Heart right ventricle (tissue), 16 donors: ENCODE measurements at places on chromosomes 5 and 9.
A peak's percentile ranks its signal among the peaks of the same experiment; 100 is the strongest.

GRCh38 chr5:138024117-138024516, 8.8 kb downstream of the FAM13B start:
- DNase-seq: no peak
- no peaks in the 10 kb centered on the region for H3K27me3 ChIP-seq
- peaks cover 19% of the 10 kb centered on the region for H3K36me3 ChIP-seq
- H3K27ac ChIP-seq: no peak overlapping the region

DNA sequence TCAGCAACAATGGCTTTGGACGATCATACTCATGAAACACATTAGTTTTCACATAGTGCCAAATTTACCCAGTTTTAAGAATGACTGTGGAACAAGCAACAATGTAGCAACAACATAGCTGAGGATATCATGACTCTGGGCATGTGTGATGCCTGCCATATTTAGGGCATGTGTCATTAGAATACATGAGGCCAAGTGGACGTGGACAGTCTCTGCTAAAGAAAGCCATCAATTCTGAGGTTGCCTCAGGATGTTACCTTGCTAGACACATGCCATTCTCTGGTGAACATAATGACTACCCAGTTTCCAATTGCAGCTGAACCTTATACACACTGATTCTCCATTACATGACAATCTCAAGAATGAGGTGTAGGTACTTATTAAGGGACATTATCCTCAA, 103.3 kb upstream of the ADAMTS19 start:
- no peaks in the 10 kb centered on the region for H3K36me3 ChIP-seq
- H3K27ac ChIP-seq: no peak overlapping the region
- no peaks in the 10 kb centered on the region for H3K4me1 ChIP-seq
- H3K4me3 ChIP-seq: no peak overlapping the region

DNA sequence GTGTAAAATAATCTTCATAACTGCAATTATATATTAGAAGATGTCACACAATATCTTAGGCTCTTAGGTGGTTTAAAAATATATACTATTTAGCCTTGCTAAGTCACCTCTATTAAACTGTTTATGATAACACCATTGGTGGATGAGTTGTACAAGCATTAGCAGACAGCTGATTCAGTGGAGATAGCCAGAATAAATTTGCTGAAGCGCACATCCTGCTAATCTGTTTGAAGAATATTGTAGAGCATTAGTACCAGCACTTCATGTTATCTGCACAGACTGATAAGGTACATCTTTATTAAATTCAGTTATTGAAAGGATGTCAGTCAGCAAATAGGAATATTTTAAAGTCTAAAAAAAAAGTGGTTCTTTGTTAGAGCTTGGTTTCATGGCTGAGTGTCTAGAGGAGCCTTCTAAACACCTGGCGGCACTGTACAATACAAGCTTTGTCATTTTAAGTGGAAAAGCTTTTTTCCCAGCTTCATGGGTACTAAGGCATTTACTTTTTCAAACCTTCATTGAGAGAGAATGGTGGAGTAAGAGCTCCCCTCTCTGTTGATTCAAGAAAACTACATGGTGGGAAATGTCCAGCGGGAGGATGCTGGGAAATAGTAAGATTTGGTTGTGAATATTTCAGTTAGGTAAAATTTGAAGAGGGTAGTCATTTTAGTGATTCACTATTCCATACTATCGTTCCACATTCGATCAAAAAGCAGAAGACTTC, 275.1 kb downstream of the SLF1 start:
- DNase-seq: no peak
- no peak overlapping the region for H3K27ac ChIP-seq
- no peak overlapping the region for H3K4me3 ChIP-seq

GRCh38 chr9:27176971-27177370, 67.9 kb downstream of the TEK start:
- no peaks in the 10 kb centered on the region for H3K36me3 ChIP-seq
- H3K4me1 ChIP-seq: peaks cover 23% of the 10 kb centered on the region
- H3K27me3 ChIP-seq: no peaks in the 10 kb centered on the region
- no peak overlapping the region for H3K4me3 ChIP-seq
- no peak for DNase-seq

- no peak overlapping the region for H3K4me3 ChIP-seq
- H3K4me1 ChIP-seq: no peaks in the 10 kb centered on the region
- H3K36me3 ChIP-seq: no peaks in the 10 kb centered on the region
- no peak overlapping the region for H3K27ac ChIP-seq
Observed at GRCh38 chr5:109962882-109963603, 273.3 kb downstream of the MAN2A1 start.

DNA sequence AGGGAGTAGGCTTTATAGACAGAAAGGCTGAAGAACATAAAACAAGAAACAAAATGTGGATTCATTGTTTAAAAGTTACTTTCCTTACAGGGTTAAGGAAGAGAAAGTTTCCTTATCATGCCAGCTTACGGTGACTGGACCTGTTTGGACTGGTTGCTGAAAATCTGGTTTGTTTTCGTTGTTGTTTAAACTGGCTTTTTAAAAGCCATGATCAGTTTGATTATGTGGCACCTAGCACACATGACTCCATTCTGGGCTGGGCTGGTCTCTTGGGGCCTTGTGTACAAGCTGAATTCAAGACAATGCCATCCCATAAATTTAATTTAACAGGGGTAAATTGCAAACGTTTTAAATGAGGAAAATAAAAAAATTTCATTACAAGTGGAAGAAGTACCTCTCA, 18.4 kb upstream of the ZNF474 start:
- H3K4me3 ChIP-seq: no peak overlapping the region
- no peaks in the 10 kb centered on the region for H3K36me3 ChIP-seq
- H3K27me3 ChIP-seq: no peaks in the 10 kb centered on the region

- DNase-seq: no peak
- H3K36me3 ChIP-seq: no peaks in the 10 kb centered on the region
- H3K27me3 ChIP-seq: no peaks in the 10 kb centered on the region
- peak overlapping the region; percentile 72 for H3K27ac ChIP-seq
- H3K4me1 ChIP-seq: no peaks in the 10 kb centered on the region
Observed at GRCh38 chr5:178460598-178460997, 129.6 kb downstream of the COL23A1 start.
